ENCODE measurements at places on chromosomes 13 and 19.

- DNase-seq: no peak
Measured at GRCh38 chr13:66680031-66680430, 550.1 kb downstream of the PCDH9 start.

DNA sequence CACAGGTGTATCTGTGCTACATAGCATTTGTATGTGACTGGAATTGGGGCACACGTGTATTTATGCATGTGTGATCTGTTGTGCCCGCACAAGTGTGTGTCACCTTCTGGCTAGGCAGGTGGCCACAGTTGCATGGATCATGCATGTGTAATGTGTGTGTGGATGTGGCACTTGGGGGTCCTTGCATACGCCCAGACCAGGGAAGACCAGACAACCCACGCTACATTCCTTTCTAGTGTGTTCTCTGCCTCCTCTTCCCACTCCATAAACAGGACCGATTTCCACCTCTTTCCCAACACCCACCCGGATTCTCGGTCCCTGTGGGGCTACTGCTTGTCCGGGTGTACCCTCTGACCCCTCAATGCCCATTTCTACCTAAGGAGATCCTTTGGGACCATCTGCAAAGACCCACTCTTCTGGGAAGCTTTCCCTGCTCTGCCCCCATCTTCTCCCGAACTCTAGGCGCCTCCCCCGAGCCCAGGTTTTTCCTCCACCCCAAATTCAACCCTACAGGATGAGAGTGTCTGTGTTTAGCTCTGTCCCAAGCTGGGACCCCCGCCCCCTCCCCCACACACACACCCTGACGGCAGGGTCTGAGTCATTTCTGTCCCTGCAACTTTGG lies 12.3 kb downstream of the STAP2 start:
- DNase-seq: no peak

GRCh38 chr19:35729763-35730162 lies 12.0 kb downstream of the KMT2B start:
- no peak for DNase-seq

DNA sequence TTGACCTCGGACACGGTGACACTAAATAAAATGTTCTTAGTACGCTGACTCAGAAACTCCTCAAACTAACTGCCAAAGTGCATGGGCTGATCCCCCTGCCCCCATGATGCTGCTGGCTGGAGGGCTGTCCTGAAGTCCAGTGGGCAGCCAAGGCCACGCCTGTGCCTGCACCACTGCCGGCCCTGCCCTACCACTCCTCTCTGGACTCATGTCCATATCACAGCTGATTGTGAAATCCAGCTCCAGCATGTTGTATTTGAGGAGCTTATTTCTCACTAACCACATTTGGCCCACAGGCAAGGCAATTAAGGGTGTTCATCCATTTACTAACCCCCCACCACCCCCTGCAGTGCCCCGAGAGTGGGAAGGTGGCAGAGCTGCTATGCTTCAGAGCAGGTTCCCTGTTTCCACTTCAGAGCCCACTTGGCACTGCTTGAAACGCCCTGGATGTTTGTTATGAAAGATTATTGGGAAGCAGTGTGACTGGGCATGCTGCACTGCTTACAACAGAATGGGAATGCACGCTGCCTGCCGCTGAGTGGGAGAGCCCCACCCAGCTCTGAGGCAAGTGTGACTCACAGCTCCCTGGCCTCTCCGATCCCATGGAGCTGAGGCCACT lies 114.0 kb downstream of the UQCRFS1 start:
- no peak for DNase-seq

- no peak for DNase-seq
Measured at GRCh38 chr13:73399347-73400216, 340.8 kb downstream of the KLF5 start.

DNA sequence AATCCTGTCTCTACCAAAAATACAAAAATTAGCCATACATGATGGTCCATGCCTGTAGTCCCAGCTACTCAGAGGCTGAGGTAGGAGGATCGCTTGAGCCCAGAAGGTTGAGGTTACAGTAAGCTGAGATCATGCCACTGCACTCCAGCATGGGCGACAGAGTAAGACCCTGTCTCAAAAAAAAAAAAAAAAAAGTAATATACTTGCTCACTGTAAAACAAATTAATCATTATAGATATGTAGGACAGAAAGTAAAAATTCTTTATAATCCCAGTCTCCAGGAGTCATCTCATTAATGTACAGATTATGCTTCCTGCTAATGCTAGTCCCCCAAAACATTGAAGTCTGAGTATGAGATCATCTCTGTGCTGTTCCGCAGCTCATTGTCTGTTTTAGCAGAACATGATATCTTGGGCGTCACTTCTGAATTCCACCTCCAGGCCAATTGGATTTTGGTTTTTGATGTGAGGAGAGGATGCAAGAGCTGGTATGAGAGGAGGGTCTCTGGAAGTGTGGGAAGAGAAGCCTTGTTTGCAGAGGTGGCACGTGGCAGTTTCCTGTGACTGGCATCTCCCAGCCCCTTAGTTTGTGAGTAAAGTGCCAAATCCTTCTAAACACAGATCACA lies 75.4 kb upstream of the NPAS1 start:
- DNase-seq: no peak

DNA sequence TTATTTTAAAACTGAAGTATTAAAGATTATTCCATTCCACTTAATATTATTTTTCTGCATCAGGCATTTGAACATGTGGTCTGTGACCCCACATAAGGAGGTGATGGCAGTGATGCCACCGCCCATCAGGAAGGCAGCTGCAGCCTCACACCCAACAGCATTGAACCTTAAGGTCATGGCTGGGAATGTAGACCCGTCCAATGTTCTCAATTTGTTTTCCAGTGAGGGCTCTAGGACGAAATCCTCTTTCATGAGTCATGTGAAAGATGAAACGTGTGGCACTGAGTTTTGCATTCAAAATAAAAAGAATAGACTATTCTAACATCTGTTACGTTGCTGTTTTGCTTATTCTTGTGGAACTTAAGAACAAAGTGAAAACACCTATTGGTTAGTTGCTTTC lies 74.5 kb upstream of the ANKRD10 start:
- DNase-seq: no peak

DNA sequence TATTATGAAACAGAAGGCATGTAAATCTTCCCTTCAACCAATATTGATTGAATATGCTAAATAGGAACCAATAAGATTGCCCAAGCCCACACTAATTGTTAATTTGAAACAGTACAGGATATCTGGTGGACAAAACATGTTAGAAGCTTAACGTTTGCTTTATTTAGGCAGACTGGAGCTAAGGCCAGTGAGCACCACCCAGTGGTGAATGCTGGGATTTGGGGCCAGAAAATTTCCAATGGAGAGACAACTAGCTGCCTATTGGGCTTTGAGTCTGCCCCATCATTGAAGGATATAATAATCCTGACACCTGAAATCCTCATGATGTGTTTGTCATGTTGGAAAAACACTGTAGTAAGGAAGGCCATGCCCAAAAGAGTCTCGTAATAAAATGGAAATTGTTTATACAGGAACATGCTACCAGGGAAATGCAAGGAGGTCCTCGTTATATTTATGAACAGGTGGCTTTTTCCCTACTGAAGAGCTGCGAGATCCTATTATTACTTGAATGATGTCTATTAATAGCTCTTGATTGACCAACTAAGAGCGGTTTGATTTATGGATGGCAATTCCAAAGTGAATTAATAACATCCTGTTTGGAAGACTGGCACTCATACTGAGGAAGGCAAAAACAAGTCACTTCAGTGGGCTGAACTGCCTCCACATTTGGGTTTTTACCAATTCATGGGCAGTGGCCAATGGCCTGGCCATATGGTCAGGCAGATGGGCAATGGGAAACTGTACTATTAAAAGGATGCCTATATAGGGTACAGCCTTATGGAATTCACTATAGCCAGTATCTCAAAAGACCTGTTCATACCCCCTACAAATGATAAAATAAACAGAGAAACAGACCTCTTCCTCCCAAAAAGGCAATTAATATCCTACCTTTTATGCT lies 8.7 kb downstream of the SIGLECL1 start:
- no peak for DNase-seq

GRCh38 chr19:4224470-4224869 lies 4.9 kb upstream of the EBI3 start:
- DNase-seq: no peak

GRCh38 chr13:94717916-94718315 lies 5.6 kb upstream of the SOX21 start:
- no peak for DNase-seq
